Head of caudate nucleus (tissue), 42 donors: ENCODE measurements at places on chromosomes 1 and 21.

GRCh38 chr1:56908619-56909221 lies 54.1 kb downstream of the C8A start:
- DNase-seq = no peak

DNA sequence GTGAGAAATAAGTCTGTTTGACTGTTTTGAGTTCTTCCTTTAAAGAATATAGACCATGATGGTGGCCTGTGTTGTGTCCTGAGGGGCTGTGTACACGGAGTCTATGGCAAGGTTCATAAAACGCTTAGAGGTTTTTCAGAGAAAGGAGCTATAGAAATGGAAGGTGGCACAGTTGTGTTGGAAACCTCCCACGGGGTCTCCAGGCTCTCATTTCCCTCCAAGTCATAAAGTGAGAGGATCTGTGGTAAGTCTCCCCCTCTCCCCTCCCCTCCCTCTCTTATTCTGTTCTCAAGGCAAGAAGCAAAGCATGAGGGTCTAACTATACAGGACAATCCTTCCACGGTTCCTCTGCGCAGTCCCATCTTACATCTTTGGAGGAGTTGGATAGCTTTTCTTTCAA lies 139.2 kb downstream of the KIF26B start:
- DNase-seq = no peak

GRCh38 chr21:27269644-27270043 lies 302.8 kb upstream of the ADAMTS5 start:
- no peak for DNase-seq

DNA sequence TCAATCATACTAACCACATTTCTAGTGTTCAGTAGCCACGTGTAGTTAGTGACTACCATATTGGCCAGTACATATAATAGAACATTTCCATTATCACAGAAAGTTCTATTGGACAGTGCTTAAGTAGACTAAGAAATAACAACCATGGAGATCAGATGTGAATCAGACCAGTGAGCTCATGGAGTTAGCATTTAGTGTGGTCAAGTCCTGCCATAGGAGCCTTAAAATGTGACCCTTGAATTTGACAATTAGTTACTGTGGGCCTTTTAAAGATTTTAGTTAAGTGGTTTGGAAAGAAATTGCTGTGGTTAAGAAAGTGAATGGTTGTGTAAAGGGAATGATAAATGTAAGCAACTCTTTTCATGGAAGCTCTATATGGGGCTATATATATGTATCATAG lies 123.4 kb downstream of the POU2F1 start:
- no peak for DNase-seq

DNA sequence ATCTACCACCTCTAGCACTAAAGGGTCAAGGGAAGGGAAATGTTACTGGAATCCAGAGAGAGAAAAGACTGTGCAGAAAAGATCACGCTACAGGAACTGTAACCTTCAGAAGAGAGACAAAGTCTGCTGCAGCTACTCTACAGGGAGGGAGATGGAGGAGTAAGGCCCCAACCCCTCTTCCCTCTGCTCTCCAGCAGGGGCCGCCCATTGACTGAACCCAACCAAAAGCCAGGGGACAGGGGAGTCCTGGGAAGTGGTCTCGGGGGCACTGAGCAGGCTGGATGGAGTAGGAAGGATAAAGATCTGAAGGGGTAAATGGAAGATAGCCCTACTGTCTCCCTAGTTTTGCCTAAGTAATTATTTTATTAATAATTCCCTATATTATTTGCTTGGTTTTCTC lies 72.8 kb upstream of the NR5A2 start:
- no peak for DNase-seq

DNA sequence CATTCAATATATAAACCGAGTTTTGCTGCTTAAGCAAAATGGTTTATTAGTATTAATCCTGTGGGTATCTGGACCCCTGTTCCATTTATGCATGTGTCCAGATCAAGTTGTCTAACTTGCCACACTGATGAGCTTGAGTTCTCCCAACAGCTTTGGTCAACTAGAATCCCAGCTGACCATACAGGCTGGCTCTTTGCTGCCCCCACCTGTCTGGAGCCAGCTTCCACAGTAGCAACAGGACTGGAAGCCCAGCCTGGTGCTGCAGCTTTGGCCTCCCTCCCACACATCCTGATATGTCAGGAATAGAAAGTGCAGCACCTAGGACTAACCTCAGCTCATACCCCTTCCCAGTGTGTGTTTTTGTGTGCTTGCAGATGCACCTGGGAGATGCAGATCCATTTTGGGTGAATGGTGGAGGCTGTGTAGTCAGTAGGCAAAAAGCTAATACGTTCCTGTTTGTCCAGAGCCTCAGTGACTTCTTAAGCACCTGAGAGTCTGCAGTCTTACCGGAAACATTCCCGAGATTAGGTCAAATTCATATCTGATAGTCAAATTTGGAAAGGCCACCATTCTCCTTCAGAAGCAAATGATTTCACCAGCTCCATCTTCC lies 40.9 kb upstream of the BEND5 start:
- DNase-seq = peak; percentile 43

DNA sequence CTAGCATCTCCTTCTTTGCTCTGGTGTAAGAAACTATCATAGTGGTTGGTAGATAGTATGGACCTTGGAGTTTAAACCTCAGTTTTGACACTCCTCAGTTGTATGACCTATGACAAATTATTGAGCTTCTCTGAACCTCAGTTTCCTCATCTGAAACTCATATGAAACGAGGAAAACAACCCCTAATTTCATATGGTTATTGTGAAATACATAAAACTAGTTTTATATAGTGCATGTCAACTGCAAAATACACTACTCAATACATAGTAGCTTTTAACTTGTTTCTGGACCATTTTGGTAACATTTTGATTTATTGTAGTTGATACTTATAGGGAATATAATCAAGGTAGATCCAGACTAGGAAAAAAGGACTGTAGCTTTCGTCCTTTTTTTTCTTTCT lies 32.9 kb downstream of the CLIC4 start:
- no peak for DNase-seq
